Type B pancreatic cell (in vitro differentiated cells): ENCODE measurements at places on chromosomes 16 and 17. TPM values are rescaled to one million over a fixed set of nuclear protein-coding genes. Genes with fewer than 3 reads are reported as not detected.

Gene EFCAB13
- total RNA-seq, result 4.4 and 7.1 TPM in 2 replicates

DNA sequence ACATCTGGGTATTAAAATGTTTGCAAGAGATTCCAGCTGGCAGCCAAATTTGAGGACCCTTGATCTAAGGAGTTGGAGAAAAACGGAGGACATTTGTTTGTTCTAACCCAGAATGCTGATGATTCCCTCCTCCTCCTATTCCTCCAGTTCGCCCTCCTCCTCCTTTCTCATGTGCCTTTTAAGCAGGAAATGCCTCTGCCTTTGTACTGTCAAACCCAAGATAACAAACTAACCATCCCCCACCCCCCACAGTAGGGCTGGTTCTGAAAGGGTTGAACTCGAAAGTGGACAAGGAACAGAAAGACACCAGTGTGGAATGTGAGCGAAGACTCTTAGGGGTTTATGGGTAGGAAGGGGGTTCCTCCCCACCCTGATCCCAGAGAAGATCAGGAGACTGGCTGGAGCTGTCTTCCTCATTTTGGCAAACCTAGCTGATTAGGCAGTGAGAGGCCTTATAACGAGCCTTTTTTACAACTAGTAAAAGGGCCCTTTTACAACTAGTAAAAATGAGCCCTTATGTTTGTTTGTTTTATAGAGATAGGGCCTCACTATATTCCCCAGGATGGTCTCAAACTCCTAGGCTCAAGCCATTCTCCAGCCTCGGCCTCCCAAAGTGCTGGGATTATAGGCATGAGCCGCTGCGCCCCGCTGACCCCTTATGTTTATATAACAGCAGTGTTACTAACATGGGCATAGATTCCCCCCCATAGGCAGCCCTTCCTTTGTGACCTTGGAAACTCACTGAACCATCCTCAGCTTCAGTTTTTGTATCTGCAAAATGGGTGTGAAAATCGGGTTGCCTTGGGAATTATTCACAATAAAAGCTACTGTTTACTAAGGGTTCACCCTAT is 975 bp downstream of the CHD9 start:
- H3K27me3 ChIP-seq, result no peaks in the 10 kb centered on the region
- H3K4me3 ChIP-seq, result peak overlapping the region; percentile 95
- peaks cover 9% of the 10 kb centered on the region for H3K36me3 ChIP-seq
- no peak for DNase-seq
- peak overlapping the region; percentile 87 for H3K27ac ChIP-seq

Gene GFAP
- total RNA-seq, result 0.10 and 0.26 TPM in 2 replicates

GRCh38 chr17:41781404-41782110 is 5.0 kb downstream of the JUP start:
- DNase-seq, result no peak
- no peaks in the 10 kb centered on the region for H3K27me3 ChIP-seq
- peaks cover 22% of the 10 kb centered on the region for H3K4me1 ChIP-seq
- peak overlapping the region; percentile 86 for H3K27ac ChIP-seq

Gene GPR142
- total RNA-seq, result 4.1 and 8.8 TPM in 2 replicates

Gene HERPUD1
- 98.8 and 155 TPM in 2 replicates for total RNA-seq

GRCh38 chr17:76014100-76014924 is 12.8 kb downstream of the EVPL start:
- peaks cover 6% of the 10 kb centered on the region for H3K4me1 ChIP-seq
- no peaks in the 10 kb centered on the region for H3K27me3 ChIP-seq
- H3K4me3 ChIP-seq, result no peak overlapping the region

DNA sequence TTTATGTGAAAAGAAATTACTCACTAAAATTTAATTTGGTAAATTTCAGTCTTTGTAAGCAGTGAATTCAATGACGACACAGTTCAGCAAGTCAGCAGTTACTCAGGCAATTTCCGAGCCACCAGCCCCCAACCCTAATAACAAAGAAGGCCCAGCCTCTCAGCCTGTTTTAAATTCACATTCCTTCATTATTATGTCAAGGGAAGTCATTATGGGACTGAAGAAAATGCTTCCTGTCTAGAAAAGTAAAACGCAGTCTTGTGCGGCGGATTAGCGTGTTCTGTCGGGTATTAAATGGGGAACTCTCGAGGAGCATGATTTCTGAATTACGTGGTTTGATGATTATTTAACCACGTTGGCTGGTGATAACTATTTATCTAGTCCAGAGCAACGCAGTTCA is 177.6 kb downstream of the AIPL1 start:
- H3K27ac ChIP-seq, result peak overlapping the region; percentile 52

Gene C17orf78
- 1.6 TPM in 1 of 2 replicates, not detected in the other for total RNA-seq

DNA sequence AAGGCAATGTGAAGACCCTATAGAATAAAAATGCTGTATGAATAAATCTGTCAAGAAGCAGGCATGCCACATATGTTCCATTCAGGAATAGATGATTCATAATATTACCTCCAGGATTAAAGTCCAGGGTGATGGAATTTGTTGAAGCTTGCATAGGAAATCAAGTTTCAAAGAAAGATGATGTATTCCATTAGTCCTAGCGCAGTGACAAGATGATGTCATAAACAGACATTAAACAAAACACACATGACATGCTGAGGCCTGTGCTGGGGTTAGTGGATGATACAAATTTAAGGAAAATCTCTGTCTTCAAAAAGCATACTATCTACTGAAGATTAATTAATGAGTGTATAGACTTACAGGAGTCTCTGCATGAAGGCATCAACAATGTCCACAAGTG is 1025.2 kb downstream of the CDH11 start:
- H3K36me3 ChIP-seq, result no peaks in the 10 kb centered on the region
- no peaks in the 10 kb centered on the region for H3K27me3 ChIP-seq
- H3K4me3 ChIP-seq, result no peak overlapping the region
- DNase-seq, result no peak
- no peak overlapping the region for H3K27ac ChIP-seq

DNA sequence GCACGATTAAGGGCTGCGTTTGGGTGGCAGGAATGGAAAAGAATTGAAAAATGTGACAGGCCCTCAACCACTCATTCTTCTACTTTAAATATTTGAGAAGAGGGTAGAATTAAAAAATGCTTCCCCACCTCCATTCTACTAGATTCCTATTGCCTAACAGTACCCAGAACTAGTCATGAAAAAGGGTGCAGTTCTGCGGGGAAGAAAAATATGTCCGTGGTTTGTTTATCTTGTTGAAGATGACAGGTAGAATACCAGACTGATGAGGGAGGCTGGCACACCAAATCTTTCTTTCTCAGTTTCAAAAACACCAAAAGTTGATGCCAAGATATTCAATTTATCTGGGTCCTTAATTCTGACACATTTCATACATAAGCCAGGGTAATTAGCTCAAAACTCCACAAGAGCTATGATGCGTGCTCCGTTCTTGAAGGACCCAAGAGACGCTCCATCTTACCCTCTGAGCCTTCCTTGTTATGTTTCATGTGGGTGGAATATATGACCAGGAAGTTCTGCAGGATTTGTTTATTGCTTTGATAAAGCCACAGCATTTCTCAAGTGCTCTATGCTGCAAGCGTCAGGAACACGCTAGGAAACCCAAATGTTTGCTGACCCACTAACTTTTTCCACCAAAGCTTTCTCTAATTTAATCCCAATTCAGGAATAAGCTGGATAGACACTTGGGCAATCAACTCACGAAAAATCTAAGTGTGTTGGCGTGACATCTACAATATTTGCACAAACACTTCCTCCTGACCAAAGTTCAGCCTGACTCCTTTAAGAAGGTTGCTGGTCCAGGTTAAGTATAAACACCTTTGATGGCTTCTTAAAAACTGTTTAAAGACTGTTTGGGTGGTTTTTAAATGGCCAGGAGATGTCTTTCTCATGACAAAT is 20.6 kb upstream of the GAN start:
- DNase-seq, result no peak
- no peaks in the 10 kb centered on the region for H3K36me3 ChIP-seq
- H3K27me3 ChIP-seq, result no peaks in the 10 kb centered on the region
- peak overlapping the region; percentile 88 for H3K27ac ChIP-seq
- no peak overlapping the region for H3K4me3 ChIP-seq

DNA sequence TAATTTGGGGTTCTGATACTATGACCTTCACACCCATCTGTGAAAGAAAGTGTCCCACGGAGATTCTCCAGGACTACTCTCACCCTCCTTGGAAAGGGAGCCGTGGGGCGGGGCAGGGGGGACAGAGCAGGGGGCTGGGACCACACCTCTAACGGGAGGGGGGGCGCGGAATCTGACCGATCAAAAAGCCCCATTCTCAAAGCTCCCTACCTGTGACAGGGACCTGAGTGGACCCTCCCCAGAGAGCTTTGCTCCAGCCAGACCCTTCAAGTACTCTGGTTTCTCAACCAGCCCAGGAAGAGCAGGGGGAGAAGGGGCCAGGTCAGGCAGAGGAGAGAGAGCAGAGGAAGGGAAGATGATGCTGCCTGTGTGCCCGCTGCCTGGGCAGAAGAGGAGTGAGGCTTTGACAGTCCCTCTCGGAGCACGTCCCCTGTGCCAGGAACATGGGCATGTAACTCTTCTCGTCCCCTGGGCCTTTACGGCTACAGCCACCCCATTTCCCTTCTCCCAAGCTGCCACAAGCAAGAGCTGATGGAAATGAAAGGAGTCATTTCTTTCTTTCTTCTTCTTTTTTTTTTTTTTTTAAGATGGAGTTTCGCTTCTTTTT is 682 bp downstream of the XAF1 start:
- H3K4me1 ChIP-seq, result peaks cover 5% of the 10 kb centered on the region
- H3K27ac ChIP-seq, result no peak overlapping the region
- H3K27me3 ChIP-seq, result peaks cover 31% of the 10 kb centered on the region
- H3K4me3 ChIP-seq, result no peak overlapping the region

Gene SYNGR3
- total RNA-seq, result 2.4 and 2.5 TPM in 2 replicates

- H3K36me3 ChIP-seq, result no peaks in the 10 kb centered on the region
- H3K27me3 ChIP-seq, result peaks cover 31% of the 10 kb centered on the region
- no peak for DNase-seq
- peaks cover 18% of the 10 kb centered on the region for H3K4me1 ChIP-seq
Observed at GRCh38 chr17:1625581-1625980, 3.1 kb downstream of the SLC43A2 start.

DNA sequence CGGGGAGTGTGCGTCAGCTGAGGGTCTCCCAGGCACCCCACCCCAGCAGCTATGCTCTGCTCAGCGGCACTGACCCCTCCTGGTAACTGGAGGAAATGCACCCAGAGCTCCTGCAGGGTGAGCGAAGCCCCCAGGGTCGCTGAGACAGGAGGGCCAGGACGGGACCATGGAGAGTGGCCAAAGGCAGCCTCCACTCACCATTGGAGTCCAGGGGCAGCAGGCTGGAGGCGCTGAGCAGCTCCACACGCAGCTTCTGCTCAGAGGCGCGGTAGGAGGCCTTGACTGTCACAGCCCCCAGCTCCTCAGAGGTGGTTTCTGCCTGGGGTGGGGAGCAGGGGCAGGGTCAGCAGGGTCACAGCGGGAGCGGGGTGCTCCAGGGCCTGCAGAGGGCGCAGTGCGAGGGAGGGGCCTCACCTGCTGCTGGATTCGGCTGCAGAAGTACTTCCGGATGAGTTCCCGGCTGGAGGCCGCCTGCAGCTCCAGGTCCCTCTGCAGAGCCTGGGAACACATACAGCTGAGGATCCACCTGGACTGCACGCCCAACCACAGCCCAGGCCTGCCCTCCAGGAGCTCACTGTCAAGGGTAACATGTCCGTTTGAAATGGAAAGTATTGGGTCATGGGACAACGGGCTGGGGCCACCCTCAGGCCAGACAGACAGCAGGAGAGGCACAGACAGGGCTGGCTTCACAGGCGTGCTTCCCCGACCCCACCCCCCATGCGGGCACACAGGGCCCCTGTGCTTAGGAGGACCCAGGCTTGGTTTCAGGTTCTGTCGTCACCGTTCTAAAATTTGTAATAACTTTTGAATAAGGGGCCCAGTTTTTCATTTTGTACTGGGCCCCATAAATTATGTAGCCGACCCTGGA is 13.8 kb downstream of the UNC13D start:
- peaks cover 19% of the 10 kb centered on the region for H3K4me1 ChIP-seq
- no peak overlapping the region for H3K4me3 ChIP-seq
- DNase-seq, result no peak
- no peaks in the 10 kb centered on the region for H3K36me3 ChIP-seq
- H3K27ac ChIP-seq, result no peak overlapping the region
- H3K27me3 ChIP-seq, result no peaks in the 10 kb centered on the region

DNA sequence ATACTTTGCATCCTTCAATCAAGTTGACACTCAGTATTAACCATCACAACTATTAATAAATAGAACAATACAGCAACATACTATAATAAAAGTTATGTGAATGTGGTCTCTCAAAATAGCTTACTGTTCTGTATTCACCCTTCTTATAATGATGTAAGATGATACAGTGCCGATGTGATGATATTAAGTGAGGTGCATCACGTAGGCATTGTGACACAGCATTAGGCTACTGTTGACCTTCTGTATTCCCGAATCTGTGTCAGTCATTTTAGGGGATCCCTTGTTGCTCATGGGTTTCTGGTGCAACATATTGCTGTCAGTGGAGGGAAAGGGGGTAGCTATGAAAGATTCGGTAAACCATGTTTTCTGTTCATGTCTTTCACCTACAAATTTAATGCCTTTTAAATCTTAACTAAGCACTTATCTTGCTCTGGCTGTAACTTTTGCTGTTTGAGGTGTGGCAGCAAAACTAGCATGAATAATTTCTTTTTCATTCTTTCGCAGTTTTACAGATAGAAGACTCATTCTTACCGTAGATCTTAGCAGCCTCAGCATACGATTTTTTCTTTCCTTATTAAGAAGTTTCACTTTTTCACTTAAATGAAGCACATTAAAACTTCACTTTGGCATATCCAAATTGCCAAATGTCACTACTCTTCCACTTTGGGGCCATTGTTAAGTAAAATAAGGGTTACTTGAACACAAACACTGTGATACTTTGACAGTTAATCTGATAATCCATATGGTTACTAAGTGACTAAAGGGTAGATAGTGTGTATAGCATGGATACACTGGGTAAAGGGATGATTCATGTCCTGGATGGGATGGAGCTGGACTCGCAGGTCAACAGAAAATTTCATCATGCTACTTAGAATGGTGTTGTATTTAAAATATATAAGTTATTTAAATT is 29.6 kb downstream of the NFAT5 start:
- H3K4me3 ChIP-seq, result no peak overlapping the region
- peaks cover 4% of the 10 kb centered on the region for H3K36me3 ChIP-seq
- DNase-seq, result no peak

GRCh38 chr17:74824961-74825627 is 34.6 kb downstream of the GRIN2C start:
- H3K27ac ChIP-seq, result no peak overlapping the region
- no peaks in the 10 kb centered on the region for H3K36me3 ChIP-seq
- no peak for DNase-seq
- no peak overlapping the region for H3K4me3 ChIP-seq
- peaks cover 21% of the 10 kb centered on the region for H3K4me1 ChIP-seq
- H3K27me3 ChIP-seq, result no peaks in the 10 kb centered on the region

GRCh38 chr17:56577190-56577842 is 16.2 kb upstream of the NOG start:
- H3K4me3 ChIP-seq, result peak overlapping the region; percentile 21
- no peak overlapping the region for H3K27ac ChIP-seq
- peaks cover 3% of the 10 kb centered on the region for H3K36me3 ChIP-seq
- H3K4me1 ChIP-seq, result peaks cover 12% of the 10 kb centered on the region
- DNase-seq, result no peak
